ENCODE measurements at places on chromosomes 16 and 17. TPM values are rescaled to one million over a fixed set of nuclear protein-coding genes. Genes with fewer than 3 reads are reported as not detected.

NTN1 gene
- 17.7 TPM for polyA plus RNA-seq

- no peak for DNase-seq
Measured at GRCh38 chr17:11182430-11182829, 58.6 kb upstream of the SHISA6 start.

- peak; percentile 88 for DNase-seq
Measured at GRCh38 chr16:85187002-85187401, 74.7 kb upstream of the CIBAR2 start.

C17orf50 gene
- not detected for polyA plus RNA-seq

DNA sequence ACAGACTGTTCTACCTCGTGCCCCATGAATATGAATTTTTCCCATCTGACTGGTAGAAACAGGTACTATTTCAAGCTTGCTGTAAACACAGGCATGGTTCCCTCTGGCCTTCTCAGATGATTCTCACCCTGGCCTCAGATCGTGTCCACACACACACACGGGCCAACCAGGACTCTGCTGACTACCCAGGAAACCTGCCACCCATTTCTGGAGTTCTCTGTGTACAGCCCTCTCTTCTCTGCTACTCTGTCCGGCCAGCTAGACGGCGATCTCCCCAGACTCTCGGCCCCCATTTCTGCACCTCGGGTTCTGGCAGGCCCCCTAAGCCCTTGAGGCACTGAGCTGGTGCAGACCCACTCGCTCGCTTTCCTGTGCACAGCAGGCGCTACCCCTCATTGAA, 31.2 kb downstream of the RPA1 start:
- DNase-seq: no peak

GRCh38 chr16:59522826-59523225, 788.7 kb upstream of the GOT2 start:
- DNase-seq: no peak

GRCh38 chr17:16215965-16216316, 607 bp upstream of the NCOR1 start:
- DNase-seq: no peak

GRCh38 chr17:28907709-28908475, 5.0 kb upstream of the DHRS13 start:
- no peak for DNase-seq

GRCh38 chr16:18068477-18068876, 268.1 kb downstream of the NPIPA8 start:
- no peak for DNase-seq

GRCh38 chr17:78933959-78934568, 8.9 kb upstream of the TIMP2 start:
- peak; percentile 99 for DNase-seq

SLC22A31 gene
- polyA plus RNA-seq: 2.9 TPM

RTN4RL1 gene
- 0.25 TPM for polyA plus RNA-seq

DNA sequence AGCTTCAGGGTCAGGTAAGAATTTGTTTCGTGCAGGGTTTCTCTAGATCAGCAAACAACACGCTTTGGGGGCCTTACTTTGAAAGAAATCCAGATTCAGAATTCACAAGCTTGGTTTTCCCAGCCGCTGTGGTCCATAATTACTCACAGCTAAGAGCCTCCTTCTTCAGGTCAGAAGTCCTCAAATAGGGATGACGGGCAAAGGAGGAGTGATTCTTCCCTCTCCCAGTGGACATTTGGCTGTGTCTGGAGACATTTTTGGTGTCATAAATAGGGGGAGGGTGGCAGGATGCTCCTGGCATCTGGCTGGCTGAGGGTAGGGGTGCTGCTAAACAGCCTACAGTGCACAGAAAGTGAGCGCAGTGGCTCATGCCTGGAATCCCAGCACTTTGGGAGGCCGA, 48.6 kb upstream of the USP7 start:
- DNase-seq: no peak

RNF222 gene
- polyA plus RNA-seq: not detected

DNA sequence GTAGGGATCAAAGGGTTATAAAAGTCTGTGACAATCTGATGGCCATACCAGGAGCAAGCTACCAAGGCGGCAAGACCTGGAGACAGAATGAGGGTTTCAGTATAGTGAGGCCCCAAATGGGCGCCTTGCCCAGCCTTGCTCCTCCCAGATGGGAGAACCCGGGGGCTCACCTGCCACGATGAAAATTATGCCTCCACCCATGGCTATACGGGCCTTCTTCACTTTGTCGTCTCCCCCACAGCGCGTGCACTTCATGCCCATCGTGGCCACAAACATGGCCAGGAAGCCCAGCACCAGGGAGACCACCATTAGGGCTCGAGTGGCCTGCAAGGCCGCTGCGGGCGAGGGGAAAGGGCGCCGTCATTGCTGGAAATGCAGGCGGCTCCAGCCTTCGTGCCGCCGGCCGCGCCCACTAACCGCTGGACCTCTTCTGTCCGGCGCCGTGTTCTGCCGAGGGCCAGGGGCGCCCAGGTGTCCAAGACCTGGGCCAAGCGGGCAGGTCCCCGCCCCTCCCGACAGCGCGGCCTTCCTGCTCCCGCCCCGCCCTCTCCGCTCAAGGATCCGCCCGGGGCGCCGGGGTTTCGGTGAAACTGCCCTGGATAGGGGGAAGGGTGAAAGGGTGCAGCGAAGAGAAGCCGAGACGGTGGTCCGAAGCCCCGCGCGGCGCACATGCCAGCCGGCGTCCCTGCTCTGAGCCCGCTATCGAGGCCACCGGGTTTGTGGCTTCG, 1.5 kb downstream of the CLDN7 start:
- DNase-seq: no peak

DNA sequence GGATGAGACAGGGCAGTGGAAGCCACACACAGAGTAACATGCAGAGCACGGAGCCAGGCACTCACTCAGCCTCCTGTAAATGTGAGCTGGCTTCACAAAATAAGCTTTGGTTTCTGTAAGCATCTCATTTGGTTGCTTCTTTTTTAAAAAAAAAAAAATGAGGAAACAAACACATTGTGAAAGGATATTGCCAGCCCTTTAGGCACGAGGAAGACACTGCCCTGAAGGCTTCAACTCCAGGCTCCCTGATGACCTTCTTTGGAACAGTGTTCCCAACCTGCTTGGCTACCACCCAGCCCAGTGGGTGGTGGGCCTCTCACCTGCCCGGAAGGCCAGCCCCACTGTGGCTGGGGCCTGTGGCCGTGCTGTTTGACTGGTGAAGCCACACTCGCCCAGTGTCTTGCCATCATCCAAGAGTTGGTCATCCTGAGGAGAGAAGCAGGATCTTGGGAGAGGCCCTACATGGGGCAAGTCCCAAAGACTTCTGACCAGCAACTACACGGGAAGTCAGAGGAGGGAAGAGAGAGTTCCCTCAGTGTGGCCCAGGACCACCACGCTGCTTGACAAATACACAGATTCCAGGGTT, 1.9 kb downstream of the ELOB start:
- DNase-seq: peak; percentile 26

NPIPB2 gene
- 5.1 TPM for polyA plus RNA-seq

- DNase-seq: peak; percentile 51
Measured at GRCh38 chr17:29126268-29126930, 53.8 kb downstream of the MYO18A start.

GRCh38 chr16:65235339-65236177, 113.7 kb upstream of the CDH11 start:
- DNase-seq: no peak

RNF43 gene
- 1.1 TPM for polyA plus RNA-seq

DNA sequence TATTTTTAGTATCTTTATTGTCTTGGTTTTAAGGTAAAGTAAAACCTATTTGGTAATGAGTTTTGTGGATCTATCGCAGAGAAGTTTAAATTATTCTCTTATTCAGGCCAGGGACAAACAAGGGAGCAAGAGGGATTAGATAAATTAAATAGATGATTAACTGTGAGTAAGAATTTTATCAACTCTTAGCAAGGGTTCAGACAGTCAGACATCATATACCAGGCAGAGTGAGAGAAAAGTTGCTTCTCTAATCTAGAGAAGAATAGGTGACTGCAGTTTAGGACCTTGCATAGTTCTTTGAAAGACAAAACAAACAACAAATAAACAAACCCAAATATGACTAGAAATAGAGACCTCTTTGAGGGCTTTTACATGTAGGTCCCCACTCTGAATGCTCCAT, 840.2 kb upstream of the GOT2 start:
- DNase-seq: no peak

KRTAP3-2 gene
- not detected for polyA plus RNA-seq

ZNF469 gene
- polyA plus RNA-seq: 0.38 TPM

METTL26 gene
- polyA plus RNA-seq: 158 TPM

- peak; percentile 83 for DNase-seq
Measured at GRCh38 chr17:29116804-29117753, 63.1 kb downstream of the MYO18A start.

- peak; percentile 6 for DNase-seq
Measured at GRCh38 chr17:62705156-62705777, 77.8 kb downstream of the MRC2 start.

KRT40 gene
- not detected for polyA plus RNA-seq

GRCh38 chr17:41750862-41751261, 16.4 kb upstream of the HAP1 start:
- no peak for DNase-seq

DNA sequence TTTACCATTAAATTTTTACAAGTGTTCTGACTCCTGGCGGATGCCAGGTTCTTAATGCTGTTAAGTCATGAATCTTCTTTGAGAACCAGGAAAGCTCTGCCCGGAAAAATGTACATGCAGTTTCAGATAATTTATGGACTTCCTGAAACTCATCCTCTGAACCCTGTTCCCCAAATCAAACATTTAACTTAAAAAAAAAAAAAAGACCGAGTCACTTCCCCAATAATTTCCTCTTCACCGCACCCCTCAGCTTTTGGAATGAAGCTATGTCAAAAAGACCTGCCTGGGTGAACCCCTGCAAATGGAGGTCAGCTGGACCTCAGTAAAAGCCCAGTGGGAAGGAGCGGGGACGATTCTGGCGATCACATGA, 15.0 kb downstream of the ZNF232 start:
- DNase-seq: no peak

CA4 gene
- polyA plus RNA-seq: 10.5 TPM

CSH1 gene
- not detected for polyA plus RNA-seq

DNA sequence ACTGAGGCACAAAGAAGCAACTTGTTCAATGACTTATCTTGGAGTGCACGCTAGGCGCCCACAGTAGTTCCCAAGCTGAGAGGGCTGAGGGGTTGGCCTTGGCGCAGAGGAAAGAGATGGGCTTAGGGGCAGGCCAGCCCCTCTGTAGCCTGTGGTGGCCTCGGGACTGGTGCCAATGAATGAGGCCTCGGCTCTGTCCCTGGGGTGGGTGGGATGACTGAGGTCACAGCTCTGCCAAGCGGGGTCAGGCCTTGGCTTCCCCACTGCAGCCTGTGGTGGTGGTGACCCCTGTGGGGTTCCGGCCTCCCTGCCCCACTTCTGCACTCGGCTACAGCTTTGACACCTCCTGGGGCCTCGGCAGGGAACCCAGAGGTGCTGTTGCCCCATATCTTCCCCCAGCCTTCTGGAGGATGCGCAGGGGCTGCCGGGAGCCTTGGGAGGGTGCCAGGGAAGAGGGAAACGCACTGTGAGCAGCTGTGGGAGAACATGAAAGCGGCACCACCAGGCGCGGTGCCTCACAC, 46.0 kb downstream of the BEAN1 start:
- DNase-seq: peak; percentile 41

DNA sequence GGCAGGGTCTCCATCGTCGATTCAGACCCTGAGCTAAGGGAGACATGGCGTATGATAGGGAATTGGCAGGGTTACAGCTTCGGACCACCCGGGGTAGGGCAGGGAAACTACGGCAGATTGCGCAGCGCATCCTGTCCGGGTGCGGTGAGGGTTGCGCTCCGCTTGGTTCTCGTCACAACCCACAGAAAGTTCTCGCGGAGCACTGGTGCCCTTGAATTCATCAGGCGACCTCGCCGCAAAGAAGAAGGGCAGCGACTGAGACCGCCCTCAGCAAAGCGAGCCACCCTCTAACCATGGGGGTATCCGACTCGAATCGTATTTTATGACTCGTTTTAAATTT, 1.2 kb downstream of the HS3ST3B1 start:
- peak; percentile 77 for DNase-seq

CEP95 gene
- 22.7 TPM for polyA plus RNA-seq

CPHXL2 gene
- not detected for polyA plus RNA-seq

DNA sequence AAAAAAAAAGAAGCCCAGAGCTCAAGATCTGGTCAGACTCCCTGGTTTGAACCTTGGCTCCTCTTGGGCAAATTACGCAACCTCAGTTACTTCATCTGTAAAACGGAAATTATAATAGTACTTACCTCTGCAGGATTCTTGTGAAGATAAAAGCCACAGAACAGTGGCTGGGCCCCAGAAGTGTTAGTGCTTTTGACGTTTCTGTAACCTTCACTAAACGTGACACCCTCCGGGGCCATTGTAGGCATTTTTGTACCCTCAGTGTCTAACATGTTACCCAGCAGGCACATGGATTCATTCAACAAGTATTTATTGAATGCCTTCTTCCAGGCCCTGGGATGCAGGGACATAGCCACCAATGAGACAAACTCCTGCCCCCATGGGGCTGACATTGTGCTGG, 58.0 kb downstream of the PITPNC1 start:
- no peak for DNase-seq

DNA sequence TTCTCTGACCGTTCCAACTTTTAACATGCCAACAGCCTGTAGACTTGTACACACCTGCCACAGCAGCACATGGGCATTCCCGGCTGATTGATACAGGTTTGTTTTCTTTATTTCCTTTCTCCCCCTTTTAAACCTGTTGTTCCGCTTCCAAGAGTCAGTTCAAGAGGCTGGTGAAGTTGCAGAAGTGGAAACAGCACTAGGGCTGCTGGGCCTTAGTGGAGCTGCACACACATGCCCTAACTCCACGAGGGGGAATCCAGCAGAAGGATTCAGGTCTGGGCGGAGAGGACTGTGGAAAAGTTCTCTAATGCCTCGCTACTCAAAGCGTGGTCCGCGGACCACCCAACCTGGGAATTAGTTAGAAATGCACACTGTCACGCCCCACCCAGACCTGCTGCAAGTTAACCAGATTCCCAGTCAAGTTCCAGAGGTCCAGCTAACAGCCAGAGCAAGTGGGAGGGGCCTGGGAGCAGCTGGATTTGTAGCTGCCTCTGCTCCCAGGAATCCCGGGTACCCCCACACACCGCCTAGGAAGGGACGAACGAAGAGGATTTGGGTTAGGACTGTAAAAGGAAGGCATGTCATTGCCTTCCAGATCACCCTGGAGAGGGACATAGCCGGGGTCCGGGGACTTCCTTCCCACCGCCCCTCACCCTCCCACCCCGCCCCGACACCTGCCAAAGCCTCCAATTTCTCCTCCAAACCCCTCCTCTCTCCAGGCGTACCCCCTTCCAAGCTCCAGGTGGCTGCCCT, 542 bp downstream of the SLC39A11 start:
- no peak for DNase-seq

GRCh38 chr17:60656499-60656898, 21.2 kb upstream of the BCAS3 start:
- DNase-seq: no peak

GRCh38 chr16:74622005-74622404, 15.1 kb upstream of the GLG1 start:
- no peak for DNase-seq
